Stomach (tissue), 19 donors: ENCODE measurements at places on chromosomes 2 and 18. TPM values are rescaled to one million over a fixed set of nuclear protein-coding genes. Genes with fewer than 3 reads are reported as not detected.

GRCh38 chr18:76679945-76680344 is 142.4 kb upstream of the ZNF236 start:
- DNase-seq, result no peak

The DNER gene
- 3.3 TPM for polyA plus RNA-seq

The TXNDC9 gene
- 39.3 TPM for polyA plus RNA-seq

The PAX8 gene
- polyA plus RNA-seq, result 0.50 TPM

The ACVR2A gene
- polyA plus RNA-seq, result 5.8 TPM

The UCN gene
- polyA plus RNA-seq, result 3.5 TPM

The GALNT13 gene
- not detected for polyA plus RNA-seq

The MAPK4 gene
- 0.46 TPM for polyA plus RNA-seq
